ENCODE measurements at places on chromosomes 12 and 14.

DNA sequence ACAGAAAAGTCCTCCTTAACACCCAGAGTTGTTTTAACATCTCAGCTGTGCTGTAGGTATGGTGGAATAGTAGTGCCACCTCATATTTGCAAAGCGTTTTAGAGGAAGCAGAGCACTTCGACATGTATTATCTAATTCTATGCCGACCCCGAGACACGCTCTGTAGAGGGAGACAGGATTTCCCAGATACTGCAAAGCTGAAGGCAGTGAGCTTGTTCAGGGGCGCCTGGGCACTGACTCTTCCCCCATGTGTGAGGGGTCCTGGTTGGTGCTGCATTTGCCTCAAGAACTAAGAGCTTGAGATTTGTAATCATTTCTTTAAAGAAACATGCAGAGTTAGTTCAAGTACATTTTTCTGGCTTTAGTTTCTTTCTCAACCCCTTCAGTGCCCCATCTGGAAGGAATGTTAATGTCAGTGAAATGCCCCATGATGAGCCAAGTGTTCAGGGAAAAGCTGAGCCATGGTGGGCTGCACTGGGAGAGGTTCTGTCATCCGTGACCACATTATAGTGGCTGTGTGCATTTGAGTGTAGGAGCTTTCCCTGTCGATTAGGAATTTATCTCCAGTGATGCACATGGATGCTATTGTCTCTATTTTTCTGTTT is 66.3 kb downstream of the MBIP start:
- no peak for DNase-seq

GRCh38 chr14:20855652-20856291 is 35.4 kb upstream of the RNASE3 start:
- no peak for DNase-seq

- DNase-seq, result no peak
Observed at GRCh38 chr12:65081496-65081895, 39.6 kb downstream of the WIF1 start.

DNA sequence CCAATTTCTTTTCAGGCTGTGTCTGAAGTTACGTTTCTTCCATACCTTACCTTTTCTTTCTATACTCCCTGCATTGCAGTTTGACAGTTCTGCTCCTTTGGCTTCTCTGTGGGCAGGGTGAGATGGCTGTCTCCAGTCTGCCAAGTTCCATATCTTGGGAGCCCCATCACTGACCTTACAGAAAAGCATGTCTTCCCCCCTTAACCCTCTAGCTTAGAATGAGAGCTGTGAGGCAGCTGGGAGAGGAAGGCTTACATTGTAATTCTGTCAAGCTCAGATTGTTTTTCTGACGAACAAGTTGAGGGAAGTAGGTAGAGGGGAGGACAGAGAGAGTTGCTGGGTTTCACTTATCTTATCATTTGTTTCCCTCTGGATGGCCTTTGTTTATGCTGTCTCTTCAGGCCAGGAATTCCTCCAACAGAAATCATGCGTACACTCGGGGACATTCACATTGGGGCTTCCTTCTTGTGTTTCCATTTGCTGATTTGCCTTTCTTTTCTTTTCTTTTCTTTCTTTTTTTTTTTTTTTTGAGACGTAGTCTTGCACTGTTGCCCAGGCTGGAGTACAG is 9.3 kb downstream of the DAAM1 start:
- DNase-seq, result no peak

DNA sequence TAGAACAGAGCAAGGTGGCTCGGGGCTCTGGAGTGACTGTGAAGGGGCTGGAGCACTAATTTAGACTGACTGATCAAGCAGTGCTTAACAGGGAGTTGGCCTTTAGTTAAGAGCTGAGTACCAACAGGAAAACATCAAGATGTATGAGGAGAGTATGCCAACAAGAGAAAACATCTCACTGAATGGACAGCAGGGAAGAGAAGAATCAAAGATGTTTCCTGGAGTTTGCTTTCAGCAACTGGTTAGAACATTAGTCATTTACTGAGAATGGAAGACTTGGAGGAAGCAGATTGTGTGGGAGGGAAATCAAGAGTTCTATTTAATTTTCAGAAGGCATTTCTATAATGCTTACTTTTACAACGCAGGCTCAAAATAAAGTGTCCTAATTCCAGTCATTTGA is 259.3 kb downstream of the ADAMTS20 start:
- DNase-seq, result no peak

GRCh38 chr14:77158175-77158881 is 16.7 kb upstream of the ZDHHC22 start:
- DNase-seq, result no peak

GRCh38 chr12:67681105-67681778 is 32.7 kb downstream of the DYRK2 start:
- no peak for DNase-seq

GRCh38 chr12:53996240-53997203 is 3.4 kb upstream of the HOXC9 start:
- DNase-seq, result no peak

DNA sequence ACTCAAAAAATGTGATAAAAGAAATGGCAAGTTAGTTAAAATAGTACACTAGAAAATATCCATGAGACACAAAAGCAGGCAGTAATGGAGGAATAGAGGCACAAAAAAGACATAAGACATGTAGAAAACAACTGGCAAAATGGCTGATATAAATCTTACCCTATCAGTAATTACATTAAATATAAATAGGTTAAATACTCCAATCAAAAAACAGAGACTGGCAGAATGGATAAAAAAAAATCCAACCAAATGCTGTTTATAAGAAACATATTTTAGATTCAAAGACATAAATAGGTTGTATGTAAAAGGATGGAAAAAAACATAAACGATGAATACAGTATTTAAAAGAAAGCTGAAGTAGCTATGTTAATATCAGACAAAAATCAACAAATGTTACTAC is 15.3 kb upstream of the BATF start:
- DNase-seq, result no peak

DNA sequence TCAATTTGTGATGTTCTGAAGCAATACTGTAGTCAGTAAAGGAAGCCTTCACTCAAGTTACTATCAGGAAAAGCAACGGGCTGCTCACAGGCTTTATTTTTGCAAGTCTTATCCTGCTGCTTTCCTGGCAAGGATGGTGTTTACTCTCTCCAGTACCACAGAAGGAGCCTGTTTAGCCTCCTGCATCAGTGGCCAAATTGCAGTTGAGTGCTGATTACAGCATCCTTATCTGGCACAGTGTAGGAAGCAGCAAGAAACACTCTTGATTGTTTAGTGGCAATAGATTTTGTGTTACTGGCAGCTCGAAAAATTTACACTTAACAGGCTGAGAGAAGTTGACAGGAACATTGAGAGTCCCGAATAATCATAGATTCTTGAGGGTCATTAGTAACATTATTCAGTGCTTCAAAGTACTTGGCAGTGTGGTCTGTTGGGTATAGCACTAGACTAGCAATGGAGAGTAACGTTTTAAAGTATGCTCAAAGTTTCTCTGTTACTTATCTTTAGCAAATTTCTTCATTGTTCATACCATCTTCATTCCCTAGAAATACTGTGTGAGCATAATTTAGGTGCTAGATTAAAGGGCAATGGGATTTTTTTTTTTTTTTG is 11.7 kb downstream of the TULP3 start:
- no peak for DNase-seq

DNA sequence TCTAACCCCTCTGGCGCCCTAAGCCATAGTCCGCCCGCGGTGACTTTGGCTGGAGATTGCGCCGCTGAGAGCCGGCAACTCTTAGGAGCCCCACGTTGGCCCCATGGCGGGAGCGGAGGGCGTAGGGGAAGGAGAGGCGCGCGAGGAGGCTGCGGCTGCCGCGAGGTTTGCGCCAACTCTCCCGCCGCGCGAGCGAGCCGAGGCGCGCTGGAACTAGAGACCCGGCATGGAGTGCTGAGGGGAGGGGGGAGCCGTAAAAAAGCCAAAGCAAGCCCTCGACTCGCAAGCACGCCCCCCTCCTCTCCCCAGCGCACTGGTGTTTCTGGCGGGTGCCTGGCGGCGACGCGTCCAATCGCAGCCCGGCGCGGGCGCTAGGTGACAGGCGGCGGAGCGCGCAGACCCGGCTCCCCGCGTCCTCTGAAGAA is at the start of gene SYT10:
Gene SYT10, minus strand, starts transcription at position 233 of the 425 bp plus-strand sequence. CDS start 297 bp downstream, outside the sequence.
- no peak for DNase-seq

GRCh38 chr12:107917912-107918800 is 143.7 kb downstream of the ASCL4 start:
- peak; percentile 33 for DNase-seq

- DNase-seq, result no peak
Observed at GRCh38 chr12:69566603-69567002, 18.7 kb upstream of the CCT2 start.

DNA sequence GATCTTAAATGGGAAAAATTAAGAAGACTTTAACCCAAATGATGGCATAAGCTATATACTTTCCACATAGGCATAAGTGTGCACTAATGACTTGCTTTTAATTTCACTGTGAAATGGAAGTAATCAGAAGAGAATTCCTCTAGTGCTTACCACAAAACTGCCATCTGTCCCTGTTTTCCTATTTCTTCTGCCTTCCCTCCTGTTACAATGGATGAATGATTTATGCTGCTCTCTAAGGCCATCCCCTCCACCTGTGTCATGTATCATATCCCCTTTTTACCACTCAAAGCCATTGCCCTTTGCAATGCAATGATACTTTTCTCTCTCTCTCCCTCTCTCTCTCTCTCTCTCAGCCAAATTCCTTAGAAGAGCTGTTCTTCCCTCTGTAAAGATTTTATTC is 109.1 kb downstream of the C12orf50 start:
- no peak for DNase-seq

DNA sequence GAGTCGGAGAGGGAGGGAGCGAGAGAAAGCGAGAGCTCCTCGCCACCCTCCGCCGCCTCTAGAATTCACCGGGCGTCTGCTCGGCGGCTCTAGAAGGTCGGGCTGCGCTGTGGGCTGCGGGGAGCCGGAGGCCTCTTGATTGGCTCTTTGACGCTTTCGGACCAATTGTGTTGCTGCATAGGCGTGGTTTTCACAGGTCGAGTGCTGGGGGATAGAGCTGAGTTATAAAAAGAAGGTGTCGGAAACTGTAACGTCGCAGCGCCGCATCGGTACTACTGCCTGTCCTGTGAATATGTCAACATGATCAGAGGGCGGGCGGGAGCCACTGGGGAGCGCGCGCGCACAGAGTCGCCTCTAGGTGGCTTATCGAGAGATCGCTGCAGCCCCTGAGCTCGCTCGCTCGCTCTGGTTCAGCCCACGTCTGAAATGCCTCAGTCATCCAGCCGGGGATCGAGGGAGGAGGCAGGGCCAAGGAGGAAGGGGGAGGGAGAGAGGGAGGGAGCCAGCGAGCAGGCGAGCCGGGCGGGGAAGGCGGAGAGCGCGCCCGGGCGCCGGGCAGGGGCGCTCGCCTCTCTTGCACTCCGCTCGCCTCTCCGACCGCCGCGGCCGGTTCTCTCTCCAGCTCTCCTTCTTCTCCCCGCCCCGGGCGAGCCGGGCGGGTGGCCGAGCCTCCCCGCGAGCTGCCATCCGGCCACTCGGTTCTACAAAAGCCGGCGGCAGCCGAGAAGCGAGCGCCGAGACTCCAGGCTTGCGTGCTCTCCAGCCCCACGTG is at the start of gene TBX3:
Gene TBX3, minus strand, starts transcription at position 78 of the 772 bp plus-strand sequence. CDS start 975 bp downstream, outside the sequence.
- peak; percentile 99 for DNase-seq

DNA sequence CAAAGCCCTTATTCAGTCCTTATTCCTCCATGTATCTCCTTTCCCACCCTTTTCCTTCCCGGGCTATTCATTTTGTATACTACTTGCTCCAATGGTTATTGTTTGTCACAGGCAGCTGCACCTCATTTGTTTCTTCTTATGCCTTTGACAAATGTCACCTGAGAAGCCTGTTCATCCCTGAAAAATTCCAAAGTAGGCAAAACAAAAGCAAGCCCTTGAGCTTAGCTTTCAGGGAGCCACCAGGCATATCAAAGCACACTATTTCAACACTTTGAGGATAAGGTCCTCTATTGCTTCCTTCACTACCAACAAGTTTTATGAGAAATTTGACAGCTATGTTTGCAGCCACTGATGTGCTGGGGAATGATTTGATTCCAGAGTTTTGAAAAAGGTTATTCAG is 738.7 kb upstream of the LMO3 start:
- DNase-seq, result peak; percentile 56

DNA sequence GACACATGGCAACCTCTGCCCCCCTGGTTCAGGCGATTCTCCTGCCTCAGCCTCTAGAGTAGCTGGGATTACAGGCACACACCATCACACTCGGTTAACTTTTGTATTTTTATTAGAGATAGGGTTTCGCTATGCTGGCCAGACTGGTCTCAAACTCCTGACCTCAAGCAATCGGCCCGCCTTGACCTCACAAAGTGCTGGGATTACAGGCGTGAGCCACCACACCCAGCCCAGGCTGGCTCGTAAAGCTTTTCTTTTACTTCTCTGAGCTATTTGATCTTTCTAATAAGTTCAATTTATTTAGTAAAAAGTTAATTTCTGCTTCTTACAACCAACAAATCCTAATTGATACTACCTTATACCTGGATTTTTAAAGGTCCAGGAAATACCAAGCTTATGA is 127.4 kb upstream of the KRR1 start:
- no peak for DNase-seq

- DNase-seq, result no peak
Observed at GRCh38 chr12:24226745-24227350, 277.4 kb upstream of the SOX5 start.

DNA sequence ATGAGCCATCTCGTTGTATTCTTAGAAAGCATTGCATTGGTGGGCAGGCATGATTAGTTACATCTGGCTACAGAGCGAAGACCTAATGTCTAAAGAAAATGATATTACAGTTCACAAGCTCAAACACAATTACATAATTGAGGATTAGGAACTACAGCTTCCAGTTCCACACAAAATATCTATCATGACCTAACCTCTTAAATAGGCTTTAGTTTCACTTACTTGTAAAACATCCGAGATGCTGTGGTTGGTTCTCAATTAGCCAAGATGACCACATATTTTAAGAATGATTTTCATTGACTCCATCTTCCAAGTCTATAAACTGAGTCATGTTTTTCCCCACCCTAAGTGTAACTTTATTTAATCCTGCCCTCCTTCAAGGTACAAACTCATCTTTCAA is 69.5 kb downstream of the LRIG3 start:
- no peak for DNase-seq

DNA sequence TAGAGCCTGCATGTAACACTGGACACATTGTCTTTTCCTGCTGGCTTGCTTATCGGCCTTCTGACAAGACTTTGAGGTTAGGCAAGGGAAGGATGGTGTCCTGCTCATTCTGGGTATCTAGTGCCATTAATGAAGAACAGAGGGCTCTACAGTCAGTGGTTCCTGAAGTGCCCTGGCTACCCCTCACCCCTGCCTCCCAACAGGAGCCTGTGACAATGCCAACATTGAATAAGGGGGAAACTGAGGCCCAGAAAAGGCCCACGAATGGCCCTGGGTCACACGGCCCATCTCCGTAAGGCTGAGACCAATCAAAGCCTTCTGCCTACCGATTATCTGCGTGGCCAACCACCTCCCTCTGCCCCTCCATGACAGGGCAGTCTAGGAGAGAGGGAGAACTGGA is 2.1 kb downstream of the IFI27L2 start:
- no peak for DNase-seq

GRCh38 chr14:68898248-68899032 is 80.7 kb downstream of the ACTN1 start:
- DNase-seq, result no peak

GRCh38 chr14:50928002-50928635 is 16.2 kb downstream of the PYGL start:
- DNase-seq, result no peak

- no peak for DNase-seq
Observed at GRCh38 chr12:71639341-71639760, 24.3 kb downstream of the ZFC3H1 start.

Data from NCI-H187 treated with DMSO at 0.1 percent for 48 hours (cell line).